Cardiac fibroblast (primary cell): ENCODE measurements at places on chromosomes 5 and 9.
A peak's percentile ranks its signal among the peaks of the same experiment; 100 is the strongest.

- peak; percentile 33 for DNase-seq
Measured at GRCh38 chr9:33044677-33045282, 19.7 kb downstream of the DNAJA1 start.

DNA sequence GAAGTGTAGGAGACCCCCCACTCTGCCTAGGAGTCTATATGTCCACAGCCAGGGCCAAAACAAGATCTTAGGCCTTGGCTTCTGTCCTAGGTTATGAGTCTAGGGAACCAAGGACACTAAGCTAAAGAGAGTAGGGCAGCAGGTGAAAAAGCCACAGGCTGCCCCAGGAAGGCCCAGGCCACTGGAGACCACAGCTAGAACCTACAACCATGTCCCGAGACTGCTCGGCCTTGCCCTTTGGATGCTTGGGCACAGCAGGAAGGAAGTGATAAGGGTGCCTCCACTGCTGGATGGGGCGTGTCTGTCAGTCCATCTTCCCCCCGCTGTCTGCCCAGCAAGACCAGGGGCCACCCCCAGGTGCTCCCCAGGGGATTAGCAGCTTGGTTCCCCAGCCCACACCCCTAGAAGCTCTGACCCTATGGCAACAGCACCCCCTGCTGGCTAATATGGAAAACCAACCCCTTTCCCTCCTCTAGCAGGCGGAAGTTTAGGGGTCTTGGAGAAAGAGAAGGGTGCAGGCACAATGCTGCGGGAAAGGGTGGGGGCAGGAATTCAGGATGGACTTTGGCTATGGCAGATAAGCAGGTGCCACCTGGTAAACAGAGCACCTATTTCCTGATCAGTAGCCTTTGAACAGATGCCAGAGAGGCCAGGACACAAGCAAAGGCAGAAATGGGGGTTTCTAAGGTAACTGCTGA lies 10.5 kb upstream of the IRF1 start:
- peak; percentile 70 for DNase-seq

GRCh38 chr9:137054932-137055384 lies 1.1 kb upstream of the ENTPD2 start:
- no peak for DNase-seq

GRCh38 chr9:136619742-136620440 lies 42.8 kb upstream of the EGFL7 start:
- peak; percentile 15 for DNase-seq

GRCh38 chr5:425714-426113 lies 17.3 kb upstream of the EXOC3 start:
- DNase-seq = peak; percentile 40

- no peak for DNase-seq
Measured at GRCh38 chr5:62298118-62298517, 7.9 kb upstream of the KIF2A start.
